Femur (tissue), 1 donor: ENCODE measurements at places on chromosomes 16 and 17.

DNA sequence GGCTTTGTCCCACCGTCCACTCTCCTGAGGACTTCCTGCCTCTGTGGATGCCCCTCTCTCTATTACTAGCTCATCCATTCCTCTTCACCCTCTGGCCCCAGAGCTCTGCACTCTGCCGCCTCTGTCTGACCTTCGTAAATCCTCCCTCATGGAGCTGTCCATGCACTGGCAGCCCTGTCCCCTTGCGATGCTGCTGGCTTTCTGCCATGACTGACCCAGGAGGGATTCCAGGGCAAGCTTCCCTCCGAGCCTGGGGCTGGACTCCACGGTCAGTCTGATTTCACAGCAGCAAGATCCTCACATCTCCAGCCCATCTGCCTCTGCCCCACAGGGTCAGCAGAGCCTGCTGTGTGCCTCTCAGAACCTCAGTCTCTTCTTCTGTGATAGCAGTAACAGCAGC, 4.7 kb downstream of the CBFA2T3 start:
- no peak for DNase-seq

- DNase-seq = no peak
These were observed 44.6 kb downstream of the PGS1 start for GRCh38 chr17:78422872-78423588.

DNA sequence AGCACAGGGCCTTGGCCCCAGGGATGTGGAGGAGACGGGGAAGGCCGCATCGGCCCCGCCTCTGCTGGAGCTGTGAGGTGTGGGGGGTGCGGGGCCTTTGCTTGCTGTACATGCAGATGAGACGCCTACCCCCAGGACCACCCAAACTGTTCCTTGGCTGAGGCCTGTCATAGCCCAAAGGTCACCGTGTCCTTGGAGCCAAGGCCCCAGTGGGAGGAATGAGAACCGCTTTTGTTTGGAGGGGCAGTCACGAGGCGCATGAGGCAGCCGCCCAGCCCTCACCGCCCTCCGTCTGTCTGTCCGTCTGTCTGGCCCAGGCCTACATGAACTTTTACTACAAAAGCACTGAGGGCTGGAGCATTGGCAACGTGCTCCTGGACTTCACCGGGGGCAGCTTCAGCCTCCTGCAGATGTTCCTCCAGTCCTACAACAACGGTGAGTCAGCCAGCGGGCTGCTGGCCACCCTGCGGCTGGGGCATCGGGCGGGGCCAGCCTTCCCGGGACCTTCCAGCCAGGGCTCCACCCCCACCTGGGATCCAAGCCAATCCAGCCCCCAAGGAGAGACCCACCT, 8.8 kb downstream of the TAX1BP3 start:
- peak; percentile 68 for DNase-seq

GRCh38 chr16:85621698-85622428, 8.7 kb downstream of the GSE1 start:
- no peak for DNase-seq

DNA sequence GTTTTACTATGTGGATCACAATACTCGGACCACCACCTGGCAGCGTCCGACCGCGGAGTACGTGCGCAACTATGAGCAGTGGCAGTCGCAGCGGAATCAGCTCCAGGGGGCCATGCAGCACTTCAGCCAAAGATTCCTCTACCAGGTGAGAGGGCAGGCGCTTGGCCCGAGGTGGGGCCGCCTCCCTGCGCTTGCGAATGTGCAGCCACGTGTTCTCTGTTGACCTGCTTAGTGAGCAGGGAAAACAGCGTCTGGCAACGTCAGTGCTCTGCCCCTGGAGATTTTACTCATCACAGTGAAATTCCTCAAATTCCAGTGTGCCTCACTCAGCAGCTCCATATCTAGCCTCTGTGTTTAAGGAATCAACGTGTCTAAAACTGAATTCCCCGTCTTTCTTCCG, 33.4 kb upstream of the CLEC18A start:
- DNase-seq = no peak

GRCh38 chr16:8948831-8949230, 14.9 kb downstream of the USP7 start:
- no peak for DNase-seq

DNA sequence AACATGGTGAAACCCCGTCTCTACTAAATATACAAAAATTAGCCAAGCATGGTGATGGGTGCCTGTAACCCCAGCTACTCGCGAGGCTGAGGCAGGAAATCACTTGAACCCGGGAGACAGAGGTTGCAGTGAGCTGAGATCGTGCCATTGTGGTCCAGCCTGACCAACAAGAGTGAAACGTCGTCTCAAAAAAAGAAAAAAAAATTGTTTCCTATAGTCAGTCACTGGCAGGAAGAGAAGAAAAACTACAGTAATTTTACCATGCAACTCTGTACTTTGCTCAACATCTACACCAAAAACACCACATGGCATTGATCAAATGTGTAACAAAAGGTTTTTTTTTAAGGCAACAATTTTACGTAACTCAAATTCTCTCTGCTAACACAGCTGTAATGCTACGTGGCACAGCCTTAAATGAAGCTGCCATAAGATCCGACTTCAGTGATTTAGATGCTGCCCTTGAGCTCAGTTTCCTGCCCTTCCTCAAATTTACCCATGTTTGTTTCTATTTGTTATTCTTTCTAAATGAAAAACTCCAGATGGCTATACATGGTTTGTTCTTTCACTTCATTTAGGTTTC, 40.2 kb downstream of the CNOT1 start:
- no peak for DNase-seq

DNA sequence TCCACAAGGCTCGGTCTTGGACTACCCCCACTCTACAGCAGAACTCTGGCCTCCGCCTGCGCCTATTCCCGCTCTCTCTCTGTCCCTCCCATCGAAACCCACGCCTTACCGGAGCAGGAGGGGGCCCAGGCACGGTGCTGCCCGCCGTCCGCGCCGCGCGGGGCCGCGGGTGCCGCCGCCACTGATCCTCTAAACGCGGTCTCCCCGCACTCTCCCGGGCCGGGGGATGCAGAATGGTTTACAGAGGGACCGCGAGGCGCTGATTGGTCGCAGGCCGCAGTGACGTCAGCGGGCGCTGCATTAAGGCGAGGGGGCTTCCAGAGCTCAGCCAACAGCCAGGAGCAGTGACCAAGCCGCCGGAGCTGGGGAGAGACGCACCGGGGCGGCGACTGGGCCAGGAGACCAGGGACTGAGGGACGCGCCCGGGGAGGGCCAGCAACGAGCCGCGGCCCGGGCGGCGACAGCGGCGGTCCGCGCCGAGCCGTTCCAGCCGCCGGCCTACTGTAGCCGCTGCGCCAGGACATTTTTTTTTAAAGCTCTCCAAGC, 747 bp upstream of the LHX1 start:
- DNase-seq = no peak

DNA sequence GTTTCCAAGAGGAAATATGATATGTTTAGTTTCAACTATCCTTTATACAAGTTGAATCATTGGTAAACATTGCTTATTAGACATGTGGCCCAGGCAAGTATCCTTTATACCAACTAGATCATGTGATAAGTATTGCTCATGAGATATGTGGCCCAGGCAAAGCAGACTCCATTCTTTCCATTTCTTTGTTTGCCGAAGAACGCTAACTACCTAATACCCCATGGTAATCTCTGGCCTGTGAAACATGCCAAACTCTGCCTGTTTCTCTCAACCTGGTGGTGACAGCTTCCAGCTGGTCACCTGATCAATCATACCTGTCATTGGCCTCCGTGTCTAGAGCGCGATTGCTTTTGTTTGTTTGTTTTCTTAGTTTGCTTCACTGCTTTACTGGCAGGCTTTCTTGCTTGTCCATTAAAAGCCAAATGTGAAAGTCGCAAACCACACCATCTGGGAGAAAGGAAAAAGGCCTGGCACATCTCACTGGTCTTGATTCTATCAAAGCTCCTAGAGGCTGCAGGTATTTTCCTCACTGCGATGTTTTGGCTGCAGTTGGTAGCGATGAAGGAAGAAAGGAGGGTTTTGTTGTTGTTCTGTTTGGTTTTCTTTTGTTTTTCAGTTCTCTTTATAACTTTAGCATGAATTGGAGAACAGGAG, 686.2 kb downstream of the KCNJ2 start:
- DNase-seq = no peak

GRCh38 chr16:4454623-4455022, 19.8 kb downstream of the NMRAL1 start:
- DNase-seq = no peak
